ENCODE measurements at places on chromosomes 16 and 17.
A peak's percentile ranks its signal among the peaks of the same experiment; 100 is the strongest.

- DNase-seq: no peak
Observed at GRCh38 chr16:11196286-11196828, 59.6 kb downstream of the SOCS1 start.

DNA sequence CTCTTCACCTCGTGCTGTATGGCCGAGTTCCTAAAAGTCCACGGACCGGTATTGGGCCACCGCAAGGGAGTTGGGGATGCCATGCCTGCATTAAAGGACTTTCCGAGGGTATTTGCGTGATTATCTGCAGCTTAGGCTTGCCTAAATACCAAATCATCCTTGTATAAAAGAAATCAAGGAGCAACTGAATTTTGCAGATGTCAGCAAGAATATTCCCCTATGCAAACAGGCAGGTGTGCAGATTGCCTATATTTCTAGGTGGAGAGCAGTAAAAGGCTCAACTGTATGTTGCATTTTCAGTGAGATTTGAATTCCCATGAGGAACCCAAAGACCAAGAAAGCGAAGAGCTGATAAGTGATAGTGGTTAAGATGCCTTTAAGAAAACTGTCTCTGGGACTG, 452.3 kb downstream of the CDH11 start:
- DNase-seq: no peak

DNA sequence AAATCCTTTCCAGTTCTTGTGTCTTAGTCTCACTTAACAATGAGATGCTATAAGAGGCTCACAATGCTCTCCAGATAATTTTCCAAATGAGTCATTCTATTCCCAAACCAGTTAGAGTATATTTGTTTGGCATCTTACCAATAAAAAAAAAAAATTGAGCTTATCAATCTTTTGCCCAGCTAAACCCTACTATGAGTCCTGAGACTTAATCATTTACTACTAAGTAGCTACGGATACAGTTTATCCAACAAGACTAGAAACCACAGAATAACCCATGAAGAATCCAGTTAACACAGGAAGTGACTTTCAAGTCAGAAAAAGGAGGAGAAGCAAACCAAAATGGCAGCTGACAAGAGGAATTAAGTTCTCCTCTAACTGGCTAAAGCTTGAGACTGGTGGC, 330.3 kb upstream of the XYLT1 start:
- DNase-seq: no peak

DNA sequence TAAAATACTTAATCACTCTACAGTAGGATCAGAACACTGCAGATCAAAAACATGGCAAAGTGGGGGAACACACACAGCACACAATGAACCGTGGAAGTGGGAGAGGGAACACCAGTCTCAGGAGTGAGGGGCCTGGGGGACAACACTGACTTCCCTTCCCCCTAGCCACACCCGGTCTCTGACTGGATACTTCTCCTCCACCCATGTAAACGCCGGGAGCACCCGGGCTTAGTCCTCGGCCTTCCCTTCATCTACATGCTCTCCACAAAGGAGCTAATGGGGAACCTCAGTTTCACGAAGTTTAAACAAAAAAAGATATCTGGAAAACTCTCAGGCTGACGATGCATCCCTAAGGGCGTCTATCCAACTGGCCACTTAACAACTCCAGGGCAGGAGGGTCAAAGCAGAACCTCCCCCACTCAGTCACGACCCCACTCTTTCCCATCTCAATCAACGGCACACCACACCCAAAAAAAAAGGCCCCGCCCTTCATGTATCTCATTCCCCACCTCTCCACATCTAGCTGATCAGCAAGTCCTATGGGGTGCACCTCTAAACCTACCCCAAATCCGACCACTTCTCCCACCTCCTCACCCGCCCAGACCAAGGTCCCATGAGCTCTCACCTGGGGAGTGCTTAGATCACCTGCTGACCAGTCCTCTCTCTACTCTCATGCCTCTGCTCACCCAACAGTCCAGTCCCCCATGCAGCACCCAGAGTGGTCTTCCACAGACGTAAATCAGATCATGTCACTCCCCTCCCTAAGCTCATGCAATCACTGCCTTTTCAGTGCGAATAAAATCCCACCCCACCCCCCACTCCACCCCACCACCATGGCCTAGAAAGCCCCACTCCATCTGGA, 7.4 kb downstream of the ZDHHC7 start:
- DNase-seq: no peak

DNA sequence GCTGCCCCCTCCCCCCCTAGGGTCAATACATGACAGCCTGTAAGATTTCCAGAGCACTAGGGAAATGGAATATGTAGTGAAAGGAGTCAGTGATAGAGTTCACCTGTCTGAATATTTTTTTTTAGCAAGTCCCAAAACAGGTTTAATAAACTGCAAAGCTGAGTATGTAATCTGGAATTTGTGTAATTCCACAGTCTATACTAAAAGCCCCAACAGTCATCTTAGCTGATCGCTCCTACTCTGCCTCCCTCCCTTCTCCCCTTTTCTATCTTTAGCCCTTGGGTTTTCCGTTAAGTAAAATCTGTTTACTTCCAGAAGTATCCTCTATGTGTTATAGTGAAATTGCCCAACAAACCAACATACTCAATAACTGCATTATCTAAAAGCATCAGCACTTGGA, 3.5 kb downstream of the CDH13 start:
- no peak for DNase-seq

GRCh38 chr17:81865733-81866439, 5.3 kb downstream of the ARHGDIA start:
- DNase-seq: no peak

DNA sequence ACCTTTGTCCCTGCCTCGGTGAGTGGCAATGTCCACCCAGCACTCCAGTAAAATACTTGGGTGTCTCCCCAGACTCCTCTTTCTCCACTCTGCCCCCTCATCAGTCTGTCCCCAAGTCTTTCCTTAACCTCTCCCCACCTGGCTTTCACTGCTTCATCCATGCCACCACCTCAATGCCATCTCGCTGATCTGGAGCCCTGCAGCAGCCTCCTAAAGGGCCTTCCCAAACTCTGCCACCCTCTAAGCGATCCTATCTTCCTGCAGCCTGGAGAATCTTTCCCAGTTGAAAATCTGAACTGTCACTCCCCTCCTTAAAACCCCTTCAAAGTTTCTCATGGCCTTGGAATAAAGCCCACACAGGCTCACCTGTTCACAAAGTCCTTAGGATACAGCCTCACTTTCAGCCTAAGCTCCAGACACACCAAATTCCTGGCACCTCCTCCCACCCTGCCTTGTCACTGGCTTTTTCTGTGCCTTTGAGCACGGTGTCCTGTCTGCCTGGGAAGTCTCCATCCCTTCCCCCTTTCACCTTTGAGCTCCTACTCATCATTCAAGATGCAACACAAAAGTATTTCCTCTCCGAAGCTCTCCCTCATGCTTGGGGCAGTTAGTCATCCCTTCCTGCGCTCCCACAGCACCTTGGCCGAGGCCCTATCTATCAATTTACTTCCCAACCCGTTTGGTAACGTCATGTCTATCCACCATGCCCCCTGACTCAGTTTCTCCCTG, 2.8 kb downstream of the WNK4 start:
- DNase-seq: no peak

DNA sequence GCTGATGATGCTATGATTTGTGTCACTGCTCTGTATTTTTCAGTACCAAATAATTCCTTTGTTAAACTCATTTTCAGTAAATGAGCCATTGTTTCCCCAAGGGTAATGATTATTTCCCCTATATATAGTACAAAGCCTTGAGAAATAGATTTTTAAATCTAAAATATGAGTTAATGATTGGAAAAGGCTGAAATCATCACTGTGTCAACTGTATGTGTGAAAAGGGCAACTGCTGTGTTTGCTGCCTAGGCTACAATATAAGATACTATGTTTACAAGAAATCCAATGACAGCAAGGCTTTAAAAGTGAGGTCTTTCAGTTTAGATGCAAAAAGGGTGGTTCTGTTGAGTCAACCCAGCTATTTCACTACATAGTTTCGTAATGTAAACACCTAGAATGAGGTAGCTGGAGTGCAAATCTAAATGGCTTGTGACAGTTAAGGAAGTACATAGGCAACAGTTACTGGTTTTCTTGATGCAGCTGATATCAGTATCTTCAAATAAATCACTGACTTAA, 15.3 kb downstream of the NLK start:
- DNase-seq: no peak

- DNase-seq: no peak
Observed at GRCh38 chr17:17684906-17685774, 3.9 kb downstream of the RAI1 start.

GRCh38 chr16:11047939-11048800, 103.8 kb downstream of the CLEC16A start:
- peak; percentile 5 for DNase-seq

DNA sequence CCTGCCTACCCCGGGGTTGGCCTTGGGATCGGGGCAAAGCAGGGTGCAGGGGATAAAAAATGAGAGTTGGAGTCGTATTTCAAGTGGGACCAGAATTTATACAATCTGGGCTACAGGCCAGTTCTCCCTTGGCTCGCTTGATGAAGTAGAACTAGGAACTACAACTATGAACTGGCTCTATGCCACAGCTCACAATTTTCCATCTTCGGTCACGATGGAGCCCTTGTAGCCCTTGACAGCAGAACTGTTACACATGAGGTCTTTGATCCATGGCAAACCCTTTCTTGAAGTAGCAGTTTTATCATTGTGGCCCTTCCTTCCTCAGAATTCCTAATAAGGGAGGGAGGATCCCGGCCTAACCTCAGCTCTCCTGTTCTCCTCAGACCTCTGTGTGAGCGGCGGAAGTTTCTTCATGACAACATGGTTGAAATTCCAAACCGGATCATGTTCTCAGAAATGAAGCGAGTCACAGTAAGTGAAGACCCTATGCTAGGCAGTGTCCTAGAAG, 17.1 kb downstream of the LIG3 start:
- peak; percentile 11 for DNase-seq

DNA sequence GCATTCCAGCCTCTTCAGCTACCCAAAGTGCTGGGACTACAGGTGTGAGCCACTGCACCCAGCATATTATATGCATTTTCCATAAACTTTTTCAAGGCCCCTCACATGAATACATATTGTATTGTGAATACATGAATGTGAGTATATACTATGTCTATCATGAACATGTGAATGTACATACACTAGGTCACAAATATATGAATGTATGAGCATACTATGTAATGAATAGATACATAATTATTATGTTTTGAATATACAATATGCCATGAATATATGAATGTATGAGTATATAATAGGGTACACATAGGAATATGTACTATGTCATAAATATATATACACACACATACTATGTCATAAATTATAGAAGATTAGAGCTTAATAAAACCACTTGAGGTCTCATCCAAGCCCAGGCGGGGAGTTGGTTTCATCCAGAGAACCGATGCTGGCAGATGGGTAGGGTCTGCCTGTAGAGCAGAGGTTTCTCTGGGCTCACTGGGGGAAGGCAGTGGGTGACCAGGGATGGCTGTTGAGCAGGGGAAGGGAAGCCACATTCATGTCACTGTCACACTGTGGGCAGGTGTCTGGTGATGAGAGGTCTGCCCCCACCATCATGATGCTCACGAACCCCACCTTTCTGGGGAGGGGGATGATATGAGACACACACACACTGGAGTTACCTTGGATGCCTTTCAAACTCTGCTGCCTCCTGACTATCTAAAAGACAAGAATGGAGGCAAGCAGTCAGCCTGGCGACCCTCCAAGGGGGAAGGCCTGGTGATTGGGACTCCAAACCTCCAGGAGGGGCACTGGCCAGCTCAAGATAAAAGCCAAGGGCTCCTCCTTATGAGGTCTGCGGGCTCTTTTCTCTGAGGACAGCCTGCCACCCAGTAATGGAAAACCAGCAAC, 7.3 kb downstream of the C16orf95 start:
- DNase-seq: no peak

DNA sequence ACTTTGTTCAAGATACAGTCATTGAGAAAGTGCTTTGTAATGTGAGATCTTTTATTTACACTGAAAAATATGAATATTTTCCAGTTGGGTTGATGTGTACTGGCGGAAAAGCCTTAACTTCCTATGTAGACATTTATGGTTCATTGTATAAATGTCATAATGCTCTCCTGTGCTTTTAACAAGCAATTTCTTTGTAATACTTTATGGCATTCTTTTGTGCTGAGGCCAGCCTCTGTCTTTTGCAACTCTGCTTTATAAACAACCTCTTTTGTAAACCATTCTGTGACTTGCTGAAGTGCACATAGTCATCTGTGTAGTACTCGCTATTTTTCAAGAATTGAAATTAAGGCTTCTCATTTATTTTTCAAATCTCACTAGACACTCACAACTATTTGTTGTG, 291.2 kb downstream of the CDH11 start:
- DNase-seq: no peak

DNA sequence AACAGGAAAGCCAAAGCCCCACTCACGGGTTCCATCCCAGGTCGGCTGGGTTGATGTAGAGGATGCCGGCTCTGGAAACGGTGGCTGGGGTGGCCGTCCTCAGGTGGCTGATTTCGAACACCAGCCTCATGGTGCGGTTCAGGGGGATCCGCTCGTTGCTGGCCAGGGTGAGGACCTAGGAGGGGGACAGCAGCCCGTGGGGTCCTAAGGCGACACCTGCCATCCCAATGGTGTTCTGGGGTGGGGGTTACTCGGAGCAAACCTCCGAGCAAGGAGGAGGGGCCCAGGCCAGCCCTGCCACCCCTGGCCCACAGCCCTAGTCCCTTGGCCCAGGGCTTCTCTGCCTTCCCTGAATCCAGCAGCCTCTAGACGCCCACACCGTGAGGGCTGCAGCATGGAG, 86.5 kb downstream of the DNAH17 start:
- DNase-seq: no peak

DNA sequence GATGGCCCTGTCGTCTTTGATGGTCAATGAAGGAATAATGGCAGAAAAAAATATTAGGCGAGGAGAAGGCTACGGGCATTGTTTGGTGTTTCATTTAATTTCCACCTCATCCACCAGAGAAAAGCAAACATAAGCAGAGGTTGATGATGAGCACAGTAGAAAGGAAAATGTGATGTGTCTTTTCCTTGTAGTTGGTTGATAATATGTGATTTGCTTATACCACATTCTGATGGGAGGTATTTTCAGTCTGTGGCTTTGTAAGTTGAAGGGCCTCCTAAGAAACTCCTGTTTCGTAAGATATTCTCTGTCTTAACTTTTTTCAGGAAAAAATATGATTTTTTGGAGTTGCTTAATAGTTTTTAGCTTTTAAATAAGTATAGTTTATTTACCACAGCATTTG, 215.7 kb downstream of the PRKCA start:
- no peak for DNase-seq

- DNase-seq: no peak
Observed at GRCh38 chr17:78138204-78139060, 7.8 kb upstream of the C17orf99 start.

DNA sequence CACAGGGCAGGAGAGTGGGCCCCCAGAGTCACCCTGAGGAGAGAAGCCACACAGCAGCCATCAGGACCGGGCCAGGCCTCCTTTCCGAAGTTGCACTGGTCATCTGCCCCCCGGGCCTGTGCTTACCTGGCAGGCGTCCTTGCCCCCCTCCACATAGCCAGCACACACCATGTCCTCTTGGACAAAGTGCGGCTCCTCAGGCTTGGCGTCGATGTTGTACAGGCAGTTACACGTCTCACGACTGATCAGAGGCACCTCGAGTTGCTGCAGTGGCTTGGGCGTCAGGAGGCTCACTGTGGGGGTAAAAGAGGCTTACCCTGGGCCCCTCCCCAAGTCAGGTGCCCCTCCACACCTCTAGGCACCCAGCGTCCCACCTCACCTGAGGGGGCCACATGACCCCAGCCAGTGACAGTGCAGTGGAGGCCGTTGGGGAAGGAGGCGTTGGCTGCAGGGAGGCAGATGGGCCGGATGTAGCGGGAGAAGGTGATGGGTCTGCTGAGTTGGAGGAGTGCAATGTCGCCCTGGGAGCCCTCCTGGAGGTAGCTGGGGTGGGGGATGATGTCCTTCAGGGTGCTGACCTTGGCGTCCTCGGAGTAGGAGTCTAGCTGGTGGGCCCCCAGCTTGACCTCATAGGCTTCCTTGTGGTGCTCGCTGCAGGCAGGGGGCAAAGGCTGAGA, 3.1 kb downstream of the PRSS8 start:
- DNase-seq: no peak

Data from NCI-H1694 treated with DMSO at 0.1 percent for 48 hours (cell line).